LoVo (cell line): ENCODE measurements at places on chromosomes 2 and 18.

DNA sequence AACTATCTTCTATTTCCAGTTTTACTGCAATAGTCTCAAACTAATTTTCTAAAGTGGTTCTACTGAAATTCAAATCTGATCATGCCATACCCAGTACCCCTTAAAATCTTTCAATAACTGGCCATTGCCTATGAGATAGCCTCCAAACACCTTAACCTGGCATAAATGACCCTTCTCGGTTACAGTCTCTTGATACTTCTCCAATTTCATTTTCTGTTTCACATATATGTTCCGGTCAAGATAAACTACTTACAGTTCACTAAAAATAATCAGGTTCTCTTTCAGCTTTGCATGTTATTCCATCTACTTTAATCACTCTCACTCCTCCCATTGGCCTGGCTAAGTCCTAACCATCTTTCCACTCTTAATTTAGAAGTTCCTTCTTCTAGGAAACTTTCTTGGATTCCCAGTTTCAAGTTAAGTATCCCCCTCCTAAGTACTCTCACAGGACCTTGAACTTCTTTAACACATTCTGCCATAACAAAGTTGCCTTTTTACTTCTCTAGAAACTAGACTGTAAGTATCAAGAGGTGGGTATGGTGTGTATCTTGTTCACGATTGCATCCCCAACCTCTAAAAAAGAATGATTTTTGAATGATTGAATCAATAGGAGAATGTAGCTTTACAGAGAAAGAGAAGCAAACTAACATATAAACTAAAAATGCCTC, 110.2 kb upstream of the RBBP8 start:
- DNase-seq, result no peak

- no peak for DNase-seq
Observed at GRCh38 chr18:13353084-13353823, 134.7 kb downstream of the LDLRAD4 start.

- no peak for DNase-seq
Observed at GRCh38 chr18:63871836-63872235, 15.7 kb upstream of the SERPINB2 start.

DNA sequence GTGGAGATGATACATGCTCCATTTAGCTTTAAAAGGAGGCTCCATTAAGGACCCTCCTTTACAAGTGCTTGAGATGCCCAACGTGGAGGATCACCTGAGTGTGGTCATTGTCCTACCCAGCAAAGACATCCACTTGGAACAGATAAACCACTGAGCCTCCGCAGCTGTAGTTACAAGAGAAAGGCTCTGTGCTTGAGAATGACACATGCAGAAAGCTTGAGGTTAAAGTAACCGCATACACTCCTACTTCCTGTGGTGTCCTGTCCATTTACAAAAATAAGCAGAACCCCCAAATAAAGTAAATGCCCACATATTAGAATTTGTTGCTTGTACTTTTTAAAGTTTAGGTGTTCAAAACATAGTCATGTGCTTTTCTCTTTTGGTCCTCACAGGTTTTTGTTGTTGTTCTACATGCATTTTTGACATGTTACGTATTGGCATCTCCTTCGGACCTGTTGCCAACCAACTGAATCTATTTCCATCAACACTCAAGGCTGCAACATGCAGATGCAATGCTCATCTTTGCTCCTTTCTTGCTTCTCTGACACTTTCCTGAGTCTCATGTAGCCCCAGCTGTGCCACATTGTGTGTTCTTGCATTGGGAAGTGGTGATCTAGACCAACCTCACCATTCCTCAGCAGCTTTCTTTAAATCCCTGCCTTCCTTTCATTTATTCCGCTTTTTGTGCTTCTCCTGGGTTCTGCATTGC, 56.0 kb downstream of the SERPINB7 start:
- DNase-seq, result no peak

DNA sequence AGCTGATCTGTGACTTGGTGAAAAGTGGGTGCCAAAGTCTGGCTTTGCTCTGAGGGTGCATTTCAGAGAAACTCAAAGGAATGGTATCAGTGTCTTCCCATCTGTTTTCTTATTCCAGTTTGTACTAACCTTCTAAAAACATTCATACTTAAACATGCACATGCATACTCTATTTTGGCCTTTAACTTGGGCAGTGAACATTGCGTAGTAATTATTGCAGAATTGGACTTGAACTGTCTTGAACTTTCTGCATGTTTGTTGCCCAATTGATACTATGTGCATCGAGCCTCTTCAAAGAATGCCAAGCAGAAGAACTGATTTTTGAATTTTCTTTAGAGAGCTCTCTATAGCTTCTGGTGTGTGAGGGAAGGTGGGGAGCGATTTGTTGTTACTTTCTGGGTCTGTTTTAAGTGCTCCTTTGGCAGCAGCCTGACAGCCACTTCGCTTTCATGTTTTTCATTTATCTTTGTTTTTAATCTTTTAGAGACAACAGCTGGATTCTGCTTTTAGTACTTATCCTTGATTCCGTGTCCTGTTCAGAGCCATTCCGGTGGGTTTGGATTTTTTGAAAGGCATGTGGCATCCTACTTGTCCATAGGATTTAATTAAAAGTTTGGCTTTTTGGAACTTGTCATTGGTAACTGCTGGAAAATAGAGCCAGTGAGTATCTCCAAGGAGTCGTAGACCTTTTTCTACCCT, 159.2 kb downstream of the RAPGEF4 start:
- DNase-seq, result no peak

DNA sequence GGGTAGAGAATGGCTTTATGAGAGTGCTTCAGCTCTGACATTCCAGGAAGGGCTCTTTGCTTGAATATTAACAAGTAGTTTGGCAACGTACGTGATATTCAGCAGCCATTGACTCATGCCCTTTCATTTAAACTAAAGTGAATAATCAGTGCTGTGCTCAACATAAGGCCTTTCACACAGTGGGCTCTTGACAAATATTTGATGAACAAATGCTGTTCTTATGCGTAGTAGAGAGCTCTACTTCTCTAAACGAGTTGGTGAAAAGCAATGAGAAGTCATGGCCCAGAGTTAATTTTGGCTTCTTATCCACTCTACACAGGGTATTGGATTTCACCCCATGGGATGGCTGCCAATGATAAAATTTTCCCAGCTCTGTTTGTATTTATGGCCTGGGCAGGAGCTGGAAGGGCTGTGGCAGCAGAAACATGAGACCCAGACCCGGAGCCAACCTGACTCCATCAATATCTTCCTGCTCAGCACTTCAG, 338.9 kb downstream of the CCDC85A start:
- DNase-seq, result no peak

GRCh38 chr18:73691118-73691517, 456.5 kb downstream of the FBXO15 start:
- no peak for DNase-seq

DNA sequence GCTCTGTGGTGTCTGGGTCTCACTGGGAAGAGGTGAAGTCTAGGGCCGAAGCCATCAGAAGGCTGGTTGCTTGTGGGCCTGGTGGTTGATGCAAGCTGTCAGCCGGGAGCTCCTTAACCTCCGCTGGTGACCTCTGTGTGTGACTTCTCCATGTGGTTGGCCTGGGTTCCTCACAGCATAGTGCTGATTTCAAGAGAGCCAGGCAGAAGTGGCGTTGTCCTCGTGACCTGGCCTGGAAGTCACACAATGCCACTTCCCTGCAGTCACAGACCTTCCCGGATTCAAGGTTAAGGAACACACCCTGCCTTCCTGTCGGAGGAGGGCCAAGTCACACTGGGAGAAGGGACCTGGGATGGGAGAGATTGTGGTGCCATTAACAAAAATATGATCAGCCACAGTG, 303.7 kb upstream of the HS6ST1 start:
- DNase-seq, result no peak

- no peak for DNase-seq
Observed at GRCh38 chr2:205800773-205801172, 118.5 kb downstream of the NRP2 start.

GRCh38 chr2:65035351-65035943, 20.8 kb upstream of the CEP68 start:
- DNase-seq, result no peak

- no peak for DNase-seq
Observed at GRCh38 chr18:66346833-66347588, 256.9 kb downstream of the CDH19 start.

GRCh38 chr2:9378433-9379390, 44.6 kb downstream of the ITGB1BP1 start:
- DNase-seq, result no peak

DNA sequence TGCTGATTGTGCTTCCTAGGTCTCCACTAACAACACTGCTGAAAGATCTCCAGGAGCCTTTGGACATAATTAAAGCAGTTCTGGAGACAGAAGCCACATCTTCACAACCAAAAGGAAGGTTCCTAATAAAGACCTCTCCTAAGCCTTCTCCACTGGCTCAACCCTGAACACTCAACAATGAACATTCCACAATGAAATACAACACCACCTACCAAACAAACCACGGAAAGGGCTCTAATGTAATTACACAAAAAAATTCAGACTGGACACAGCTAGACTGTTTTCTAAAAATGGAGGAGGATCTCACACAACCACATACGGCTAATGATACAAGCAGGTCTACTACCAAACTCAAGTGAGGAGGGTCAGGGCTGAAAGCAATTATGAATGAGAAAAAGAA, 43.6 kb downstream of the NOL10 start:
- DNase-seq, result no peak

- no peak for DNase-seq
Observed at GRCh38 chr2:5926871-5927512, 234.8 kb downstream of the SOX11 start.

DNA sequence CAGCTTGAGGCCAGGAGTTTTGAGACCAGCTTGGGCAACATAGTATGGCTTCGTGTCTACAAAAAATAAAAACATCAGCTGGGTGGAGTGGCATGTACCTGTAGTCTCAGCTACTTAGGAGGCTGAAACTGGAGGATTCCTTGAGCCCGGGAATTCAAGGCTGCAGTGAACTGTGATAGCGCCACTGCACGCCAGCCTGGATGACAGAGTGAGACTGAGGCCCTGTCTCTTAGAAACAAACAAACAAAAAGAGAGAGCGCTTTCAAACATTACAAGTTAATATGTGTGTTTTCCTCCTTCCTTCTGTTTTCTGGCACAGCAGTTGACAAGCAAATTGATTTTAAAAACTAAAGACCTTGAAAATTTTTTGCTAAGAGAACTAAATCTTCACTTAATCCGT, 9.9 kb downstream of the EPC2 start:
- DNase-seq, result no peak

DNA sequence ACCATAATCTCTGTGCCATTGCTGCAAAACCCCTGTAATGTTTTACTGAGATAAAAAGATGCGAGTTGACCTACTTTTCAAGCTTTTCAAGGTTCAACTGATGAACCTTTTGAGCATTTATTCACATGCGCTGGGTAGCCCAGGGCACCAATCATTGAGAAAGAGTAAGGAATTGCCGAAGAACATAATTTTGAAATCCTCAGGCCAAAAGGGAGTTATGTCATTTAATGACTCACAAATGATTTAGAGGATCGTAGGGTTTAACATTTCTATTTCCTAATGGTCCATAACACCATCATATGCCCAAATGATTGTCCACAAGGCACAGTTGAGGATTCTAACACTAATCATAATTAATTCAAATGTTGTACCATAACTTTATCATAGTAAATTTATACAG, 20.2 kb upstream of the DLX1 start:
- DNase-seq, result no peak

GRCh38 chr2:6924101-6924923, 7.1 kb downstream of the RNF144A start:
- DNase-seq, result no peak

DNA sequence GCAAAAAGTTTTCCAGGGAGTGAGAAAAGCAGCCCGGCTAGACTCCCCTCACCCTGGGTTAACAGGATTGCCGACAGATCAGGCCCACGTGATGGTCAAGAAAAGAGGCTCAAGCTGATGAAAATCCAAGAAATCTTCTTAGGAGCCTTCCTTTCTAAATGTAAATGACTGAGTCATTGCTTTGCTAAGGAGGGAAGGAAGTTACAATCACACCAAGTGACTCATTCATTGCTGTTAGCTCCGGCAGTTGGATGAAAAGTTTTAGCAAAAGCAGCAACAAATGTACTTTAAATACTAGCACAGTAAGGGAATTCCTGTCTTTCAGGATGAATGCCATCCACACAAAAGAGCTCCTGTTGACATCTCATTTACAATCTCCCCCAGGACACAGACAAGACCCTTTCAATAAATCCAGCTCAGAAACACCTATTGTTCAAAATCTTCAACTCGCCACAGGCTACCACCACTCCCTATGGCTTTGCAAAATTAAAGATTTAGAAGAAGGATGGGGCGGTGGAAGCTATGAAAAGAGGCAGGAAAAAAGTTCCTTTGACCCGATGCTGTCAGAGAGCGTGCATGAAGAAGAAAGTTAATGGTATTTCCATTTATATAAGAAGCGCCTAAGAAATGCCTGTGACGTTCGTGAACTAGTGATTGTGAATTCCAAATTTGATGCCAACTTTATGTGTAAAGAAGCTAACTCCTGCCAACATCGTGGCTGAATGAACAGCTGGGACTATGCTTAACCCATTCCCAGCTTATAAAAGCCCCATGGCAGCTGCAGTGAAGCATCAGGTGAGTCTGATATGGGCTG, 153.7 kb downstream of the TGIF1 start:
- peak; percentile 95 for DNase-seq

GRCh38 chr2:82120115-82120514, 1815.6 kb upstream of the LRRTM1 start:
- DNase-seq, result no peak

DNA sequence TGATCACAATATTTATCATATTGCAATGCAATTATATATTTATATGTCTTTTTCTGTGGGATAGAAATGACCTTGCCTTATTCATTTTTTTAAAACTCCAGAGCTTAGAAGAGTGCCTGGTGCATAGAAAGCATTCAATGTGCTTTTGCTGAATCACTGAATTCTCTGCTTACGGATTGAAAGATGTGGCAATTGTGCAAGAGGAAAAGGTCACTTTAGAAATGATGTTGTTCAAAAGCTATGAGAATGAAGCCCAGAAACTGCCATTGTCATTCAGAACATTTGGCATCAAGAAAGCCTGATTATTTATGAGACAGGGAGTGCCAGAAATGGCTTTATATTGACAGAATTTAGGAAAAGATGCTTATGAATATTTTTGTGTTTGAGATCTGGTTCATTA, 678.6 kb upstream of the CDH2 start:
- DNase-seq, result no peak

DNA sequence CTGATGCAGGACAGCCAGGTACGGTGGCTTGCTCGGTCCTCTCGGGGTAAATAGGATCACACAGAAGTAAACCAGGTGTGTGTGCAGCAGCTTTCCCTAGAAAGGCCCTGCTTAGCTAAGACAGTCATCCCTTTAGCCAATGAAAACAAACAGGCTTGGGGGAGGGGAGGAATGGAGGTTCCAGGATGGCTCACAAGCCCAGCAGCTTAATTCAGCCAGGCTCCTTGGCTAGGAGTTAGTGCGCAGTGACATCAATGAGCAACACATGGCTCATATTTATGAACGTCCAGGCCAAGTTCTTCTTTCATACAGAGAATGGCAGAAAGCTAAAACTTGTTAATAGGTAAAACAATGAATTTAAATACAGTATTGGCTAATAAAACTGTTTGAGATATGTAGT, 10.2 kb downstream of the IAH1 start:
- no peak for DNase-seq
